Activated CD4-positive, alpha-beta memory T cell treated with anti-CD3 and anti-CD28 coated beads, Interleukin-2, amount 10 ng/mL, durations not matched to agents 7 days and 5 days (primary cell): ENCODE measurements at places on chromosomes 1 and 21. TPM values are rescaled to one million over a fixed set of nuclear protein-coding genes. Genes with fewer than 3 reads are reported as not detected.

The S100A12 gene
- not detected for total RNA-seq

The S100B gene
- not detected for total RNA-seq

The ACTA1 gene
- not detected for total RNA-seq

The TM2D1 gene
- 39.1 TPM for total RNA-seq

The CFHR5 gene
- not detected for total RNA-seq

The OLFML2B gene
- not detected for total RNA-seq

The CRYBG2 gene
- 4.3 TPM for total RNA-seq

The RGS7 gene
- not detected for total RNA-seq

The LCK gene
- total RNA-seq, result 469 TPM

The LMX1A gene
- not detected for total RNA-seq

The NEXN gene
- 1.1 TPM for total RNA-seq

The UBXN11 gene
- total RNA-seq, result 46.9 TPM

The CAMK1G gene
- not detected for total RNA-seq

DNA sequence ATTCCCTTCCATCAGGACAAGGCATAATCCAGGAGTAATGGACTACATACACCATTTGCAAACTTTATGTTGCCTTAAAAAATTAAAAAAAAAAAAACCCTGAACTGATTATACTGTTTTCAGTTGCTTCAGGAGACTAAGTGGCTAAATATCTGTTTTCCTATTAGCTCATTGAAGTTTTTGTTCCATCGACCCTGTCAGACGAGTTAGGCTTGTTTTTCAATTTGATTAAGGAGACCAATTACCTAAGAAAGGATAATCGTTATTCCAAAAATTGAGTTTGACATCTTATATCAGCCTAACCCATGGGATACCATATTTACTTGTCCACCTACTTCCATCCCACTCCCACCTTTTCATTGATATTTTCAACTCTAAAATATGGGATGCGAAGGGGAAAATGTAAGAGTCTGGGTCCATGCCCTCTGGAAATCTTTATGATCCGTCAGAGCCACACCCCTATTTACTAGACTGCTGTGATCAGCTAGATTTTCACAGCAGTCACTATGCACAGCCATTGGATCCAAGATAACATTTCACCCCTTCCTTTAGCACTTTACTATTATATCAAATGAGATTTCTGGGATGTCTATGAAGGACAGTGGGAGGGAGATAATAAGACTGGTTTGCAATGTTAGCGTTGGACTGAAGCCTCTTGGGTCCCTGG, 41.0 kb downstream of the IL12RB2 start:
- DNase-seq, result no peak

DNA sequence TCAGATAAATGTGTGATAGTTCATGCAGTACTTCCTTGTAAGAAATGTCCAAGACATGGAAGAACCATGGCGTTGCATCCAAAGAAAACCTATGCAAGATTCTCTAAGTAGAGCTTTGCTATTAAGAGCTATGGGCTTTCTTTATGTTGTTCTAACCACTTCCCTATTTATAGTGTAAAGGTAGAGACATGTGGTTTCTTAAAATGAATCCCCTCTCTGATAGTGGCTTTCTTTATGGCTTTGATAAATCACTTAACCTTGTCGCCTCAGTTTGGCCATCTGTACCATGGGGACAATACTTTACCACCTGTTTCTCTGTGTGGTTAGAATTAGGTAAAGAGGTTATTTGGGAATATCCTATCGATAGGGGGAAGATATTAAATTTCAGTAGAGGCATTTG, 305.5 kb downstream of the NFIA start:
- no peak for DNase-seq

GRCh38 chr1:197151185-197151584, 4.7 kb upstream of the ASPM start:
- DNase-seq, result no peak

- no peak for DNase-seq
Observed at GRCh38 chr1:18414321-18414720, 66.4 kb upstream of the KLHDC7A start.

GRCh38 chr1:47231301-47232186, 481 bp downstream of the TAL1 start:
- no peak for DNase-seq

- no peak for DNase-seq
Observed at GRCh38 chr1:152486400-152487006, 24.1 kb upstream of the LCE5A start.

GRCh38 chr1:30044656-30045144, 678.7 kb downstream of the MATN1 start:
- no peak for DNase-seq

DNA sequence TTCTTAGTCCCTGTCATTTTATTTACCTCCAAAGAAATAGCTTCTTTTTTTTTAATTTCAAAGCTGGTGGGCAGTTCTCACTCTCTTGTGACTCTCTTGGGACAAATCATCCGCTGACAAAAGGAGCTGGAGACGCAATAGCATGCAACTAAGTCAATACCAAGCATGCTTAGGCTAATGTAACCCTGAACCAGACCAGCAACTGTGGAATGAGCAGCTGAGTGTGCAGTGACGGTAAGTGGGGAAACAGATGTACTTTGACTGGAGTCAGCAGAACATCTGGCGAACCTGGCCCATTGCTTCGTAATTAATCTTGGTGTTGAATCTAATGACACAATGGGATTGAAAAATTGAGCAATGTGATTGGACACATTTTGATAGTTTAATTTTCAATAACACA, 280.7 kb upstream of the PLXNA2 start:
- DNase-seq, result no peak

DNA sequence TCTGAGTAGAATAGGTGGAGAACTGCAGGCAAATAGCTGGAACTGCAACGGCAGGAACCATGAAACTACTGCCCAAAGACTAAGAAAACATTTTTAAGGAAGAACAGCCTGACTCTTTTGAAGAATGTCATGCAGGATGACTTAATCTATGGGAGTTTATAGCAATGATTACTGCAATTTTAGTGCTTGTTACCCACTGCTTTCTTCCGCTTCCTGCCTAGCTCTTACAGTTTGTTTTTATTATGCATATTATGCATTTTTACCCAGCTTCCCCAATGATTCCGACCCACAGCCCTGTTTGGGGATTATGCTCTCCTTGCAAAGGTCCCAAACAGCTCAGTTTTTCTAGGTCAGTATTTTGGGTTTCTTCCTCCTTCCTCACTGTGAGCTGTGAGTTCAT, 71.2 kb downstream of the PCNX2 start:
- DNase-seq, result no peak

- no peak for DNase-seq
Observed at GRCh38 chr1:58997060-58997411, 213.2 kb upstream of the JUN start.

DNA sequence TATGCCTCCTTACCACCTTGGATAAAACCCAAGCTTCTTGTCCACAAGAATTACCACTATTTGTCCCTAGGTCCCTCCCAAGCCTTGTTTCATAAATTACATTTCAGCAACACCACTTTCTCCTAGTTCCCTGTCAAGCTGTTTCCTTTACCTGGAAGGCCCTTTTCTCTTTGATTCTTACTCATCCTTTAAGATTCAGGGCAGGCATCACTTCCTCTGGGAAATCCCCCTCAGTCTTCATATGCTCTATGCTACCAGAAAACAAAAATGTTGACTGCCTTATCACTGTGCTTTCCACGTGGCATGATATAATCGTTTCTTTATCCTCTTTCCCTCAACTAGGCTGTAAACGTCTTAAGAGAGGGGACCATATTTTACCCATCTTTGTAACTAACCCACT, 102.7 kb downstream of the LYST start:
- no peak for DNase-seq

DNA sequence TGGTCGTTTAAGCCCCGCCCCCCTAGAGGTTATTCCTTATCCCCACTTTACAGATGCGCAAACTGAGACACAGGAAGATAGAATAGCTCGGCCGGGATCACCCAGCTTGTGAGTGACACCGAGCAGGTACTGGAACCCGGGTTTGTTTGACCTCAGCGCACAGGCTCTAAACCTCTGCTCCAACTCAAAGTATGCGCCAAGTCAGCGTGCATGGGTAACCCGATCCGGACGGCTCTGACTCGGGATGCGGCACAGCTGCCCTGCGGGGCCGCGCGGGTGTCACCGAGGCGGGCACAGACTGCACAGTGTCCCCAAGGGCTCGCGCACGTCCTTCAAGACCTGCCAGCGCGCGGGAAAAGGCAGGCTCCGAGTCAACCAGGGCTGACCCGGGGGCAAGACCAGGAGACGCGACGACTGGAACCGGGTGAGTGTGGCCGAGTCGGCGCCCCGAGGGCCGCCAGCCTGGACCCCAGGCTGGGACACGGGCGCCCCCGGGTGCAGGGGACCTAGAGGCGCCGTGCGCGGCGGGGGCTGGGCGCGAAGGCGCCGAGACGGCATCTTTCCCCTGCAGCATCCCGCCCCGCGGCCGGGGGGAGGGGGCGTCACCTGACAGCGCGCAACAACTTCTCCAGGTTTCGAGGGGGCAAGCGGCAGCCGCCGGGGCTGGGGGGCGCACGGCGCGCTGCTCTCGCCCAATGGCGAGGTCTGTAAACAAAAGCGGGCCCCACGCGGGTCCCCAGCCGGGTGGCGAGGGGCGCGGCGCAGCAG, 101.9 kb upstream of the SOD1 start:
- peak; percentile 20 for DNase-seq

GRCh38 chr1:94807742-94808491, 12.2 kb upstream of the SLC44A3 start:
- peak; percentile 32 for DNase-seq

- DNase-seq, result no peak
Observed at GRCh38 chr1:176795929-176796328, 333.0 kb downstream of the PAPPA2 start.

GRCh38 chr1:1140673-1141072, 24.8 kb upstream of the C1orf159 start:
- DNase-seq, result no peak

DNA sequence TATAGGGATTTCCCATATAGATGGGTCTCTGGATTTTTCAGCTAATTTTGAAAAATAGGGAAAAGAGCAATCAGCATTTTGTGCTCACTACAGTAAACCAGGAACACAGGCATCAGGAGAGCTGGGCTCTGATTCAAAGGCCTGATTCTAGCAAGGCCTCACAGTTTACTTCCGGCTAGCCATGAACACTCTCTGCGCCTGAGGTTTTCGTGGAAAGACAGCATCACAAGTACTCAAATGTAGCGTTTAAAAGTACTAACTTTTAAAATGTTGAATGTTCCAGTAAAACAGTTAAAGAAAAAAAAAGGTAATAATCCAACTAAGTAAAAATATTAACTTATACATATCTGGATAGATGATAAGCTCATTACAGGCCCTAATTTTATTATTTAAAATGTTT, 120.6 kb downstream of the SLC45A1 start:
- no peak for DNase-seq

GRCh38 chr1:92485381-92486250, 1.1 kb downstream of the GFI1 start:
- DNase-seq, result peak; percentile 90

- DNase-seq, result no peak
Observed at GRCh38 chr1:50959303-50959912, 659 bp downstream of the FAF1 start.

DNA sequence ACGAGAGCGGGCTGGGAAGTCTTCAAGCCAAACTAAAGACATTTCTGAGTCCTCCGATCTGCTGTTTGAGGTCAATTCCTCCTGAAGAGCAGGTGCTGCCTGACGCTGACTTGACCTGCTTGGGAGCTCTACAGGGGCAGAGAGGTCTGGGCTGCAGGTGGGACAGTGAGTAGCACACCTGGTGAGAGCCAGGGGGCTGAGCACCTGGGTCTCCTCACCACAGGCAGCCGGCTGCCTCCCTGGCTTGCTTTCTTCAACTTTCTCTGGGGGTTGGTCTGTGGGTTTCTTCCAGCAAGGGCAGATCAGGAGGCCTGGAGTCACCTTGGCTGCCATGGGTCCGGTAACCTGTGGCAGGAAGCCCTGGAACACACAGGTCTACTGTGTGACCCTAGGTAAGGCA, 107.4 kb upstream of the EDN2 start:
- no peak for DNase-seq

DNA sequence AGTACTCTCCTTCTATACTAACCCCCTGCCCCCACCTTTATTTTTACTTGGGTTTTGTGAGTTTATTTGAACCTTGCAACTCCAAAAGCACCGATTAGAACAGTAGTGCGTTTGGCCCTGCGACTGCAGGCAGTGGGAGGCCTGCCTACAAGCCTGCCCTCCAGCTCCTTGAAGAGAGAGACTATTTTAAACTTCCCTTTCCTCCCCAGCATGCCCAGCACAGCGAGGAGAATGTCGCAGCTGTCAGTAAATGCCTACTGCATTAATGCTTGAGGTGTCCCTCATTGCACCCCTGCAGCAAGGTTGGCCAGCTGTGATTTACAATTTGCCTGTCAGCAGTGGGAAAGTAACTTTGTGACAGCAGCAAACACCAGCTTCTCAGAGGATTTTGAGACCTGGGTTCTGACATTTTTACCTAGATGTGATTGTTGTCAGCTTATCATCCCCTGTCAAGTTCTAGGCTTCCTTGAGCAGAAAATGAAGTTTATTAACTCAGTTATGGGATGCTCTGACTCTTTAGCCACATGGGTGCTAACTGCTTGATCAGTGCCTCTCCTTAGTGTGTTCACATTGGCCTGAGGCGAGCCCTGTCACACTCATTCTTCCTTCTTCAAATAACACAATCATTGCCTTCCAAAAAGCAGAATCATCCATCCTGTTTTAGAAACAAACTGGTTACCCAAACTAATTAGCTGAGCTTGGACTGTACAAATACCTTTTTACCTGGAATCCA, 170.6 kb downstream of the PDE4B start:
- no peak for DNase-seq

GRCh38 chr1:241413386-241413785, 56.4 kb upstream of the RGS7 start:
- no peak for DNase-seq

DNA sequence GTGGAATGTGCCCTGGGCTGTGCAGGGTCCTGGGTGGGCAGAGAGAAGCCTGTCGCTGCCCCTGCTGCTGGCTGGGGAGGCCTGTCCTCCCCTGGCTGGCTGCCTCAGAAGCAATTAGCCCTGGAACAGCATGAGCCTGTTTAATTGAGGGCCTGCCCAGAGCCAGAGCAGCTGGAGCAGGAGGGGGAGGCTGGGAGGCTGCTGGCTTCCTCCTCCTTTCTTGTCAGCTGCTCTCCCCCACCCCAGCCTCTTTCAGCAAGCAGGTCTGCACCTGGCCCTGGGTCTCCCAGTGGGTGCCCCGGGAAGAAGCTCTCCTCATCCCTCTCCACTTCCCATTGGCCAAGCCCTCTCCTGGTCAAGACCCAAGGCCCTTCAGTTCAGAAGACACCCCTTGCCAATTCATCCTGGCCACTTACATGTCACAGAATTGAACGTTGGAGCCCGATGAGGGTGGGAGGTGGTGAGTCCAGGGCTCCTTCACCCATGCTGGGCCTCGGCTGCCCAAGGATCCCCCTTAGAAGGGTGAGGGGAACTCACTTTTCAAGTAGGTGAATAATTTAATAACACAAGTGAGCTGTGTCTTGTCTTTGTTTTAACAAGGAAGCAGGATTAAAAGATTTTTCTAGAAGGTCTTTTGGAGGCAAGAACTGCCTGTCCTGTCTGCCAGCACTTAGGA, 13.2 kb downstream of the AMPD2 start:
- DNase-seq, result no peak

DNA sequence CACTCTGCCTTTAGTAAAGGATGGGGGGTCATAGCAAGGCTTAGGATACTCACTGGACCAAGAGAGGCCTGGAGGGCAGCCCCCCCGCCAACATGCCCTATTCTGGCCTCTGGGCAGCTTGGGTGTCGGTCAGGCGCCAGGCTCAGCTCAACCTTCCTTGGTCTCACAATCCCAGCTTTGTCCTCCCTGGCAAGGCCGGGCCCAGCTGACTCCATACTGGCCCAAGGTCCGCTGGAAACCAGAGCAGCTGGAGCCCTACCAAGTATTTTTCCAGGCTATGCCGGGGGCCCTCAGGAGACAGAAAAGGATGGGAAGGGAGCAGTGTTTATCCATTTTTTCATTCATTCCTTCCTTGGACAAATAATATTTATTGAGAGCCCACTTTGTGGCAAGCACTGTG, 6.2 kb downstream of the FBXO2 start:
- no peak for DNase-seq
